ENCODE measurements at places on chromosomes 12 and 14.

- no peak for DNase-seq
Observed at GRCh38 chr12:18419311-18419710, 158.0 kb downstream of the PIK3C2G start.

DNA sequence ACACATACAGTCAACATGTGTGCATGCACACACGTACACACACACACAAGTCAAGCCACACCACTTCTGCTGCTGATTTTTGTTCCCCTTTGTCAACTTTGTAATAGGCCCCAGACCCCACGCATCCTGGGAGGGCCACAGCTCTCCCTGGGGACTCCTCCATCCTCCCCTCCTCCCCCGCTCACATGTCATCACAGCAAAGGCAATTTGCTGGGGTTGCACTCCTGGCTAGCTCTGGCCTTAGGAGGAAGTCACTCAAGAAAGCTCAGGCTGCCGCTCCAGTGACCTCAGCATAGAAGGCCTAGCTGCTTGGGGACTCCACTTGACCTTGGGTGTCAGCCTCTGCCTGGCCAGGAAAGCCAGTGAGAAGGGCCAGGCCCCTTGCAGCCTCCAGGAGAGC lies 27.2 kb downstream of the NGB start:
- DNase-seq: no peak

GRCh38 chr12:103881261-103881660 lies 40.2 kb upstream of the NT5DC3 start:
- DNase-seq: no peak

DNA sequence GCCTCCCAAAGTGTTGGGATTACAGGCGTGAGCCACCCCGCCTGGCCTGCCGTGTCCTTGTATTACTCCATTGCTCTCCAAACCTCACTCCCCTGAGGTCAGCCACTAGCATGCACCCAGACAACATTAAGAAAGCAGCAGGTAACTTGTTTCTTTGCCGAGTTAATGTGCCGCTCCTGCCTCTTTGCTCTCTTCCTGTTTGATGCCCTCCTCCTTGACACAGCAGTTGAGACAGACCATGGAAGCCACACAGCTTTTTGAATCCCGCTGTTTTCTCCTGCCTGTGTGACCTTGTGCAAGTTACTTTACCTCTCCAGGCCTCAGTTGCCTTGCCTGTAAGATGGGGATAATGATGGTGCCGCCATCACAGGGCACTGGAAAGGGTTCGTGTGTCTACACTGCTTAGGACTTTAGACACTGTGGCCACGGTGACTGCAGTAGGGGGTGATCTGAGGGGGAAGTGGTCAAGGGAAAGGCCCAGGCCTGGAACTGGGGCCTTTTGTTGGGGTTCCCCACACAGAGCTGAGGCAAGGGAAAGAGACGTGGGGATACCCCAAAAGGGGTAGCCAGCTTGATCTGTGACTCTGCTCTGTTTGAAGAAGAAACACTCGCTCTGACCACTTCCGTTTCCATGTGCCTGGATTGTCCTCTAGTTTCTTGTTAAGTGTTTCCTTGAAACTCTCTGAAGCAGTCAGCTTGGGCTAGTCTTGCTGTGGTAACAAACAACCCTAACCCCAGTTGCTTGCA lies 69.3 kb downstream of the RIN3 start:
- no peak for DNase-seq

DNA sequence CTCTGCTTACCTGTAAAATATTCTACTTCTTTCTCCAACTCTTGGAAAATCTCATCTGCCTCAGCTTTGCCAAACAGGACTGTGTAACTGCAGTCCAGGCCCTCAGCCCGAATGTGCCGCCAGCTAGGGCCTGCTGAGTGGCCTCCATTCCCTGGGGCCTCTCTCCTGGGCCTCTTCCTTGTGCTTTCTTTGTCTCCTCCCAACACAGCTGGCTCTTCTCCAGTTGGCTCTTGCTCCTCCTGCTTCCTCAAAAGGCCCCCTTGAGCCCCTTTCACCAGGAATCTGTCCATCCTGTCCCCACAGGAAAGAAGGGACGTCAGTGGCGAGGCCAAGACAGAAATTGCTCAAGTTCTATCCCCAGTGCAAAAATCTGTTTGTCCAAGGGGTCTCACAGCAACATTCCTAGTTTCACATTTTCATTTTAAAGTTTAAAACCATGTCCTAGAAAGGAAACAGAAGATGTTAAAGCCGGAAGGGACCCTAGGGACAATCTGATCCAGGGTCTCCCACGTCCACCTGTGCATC lies 713 bp downstream of the ALKBH2 start:
- DNase-seq: no peak

DNA sequence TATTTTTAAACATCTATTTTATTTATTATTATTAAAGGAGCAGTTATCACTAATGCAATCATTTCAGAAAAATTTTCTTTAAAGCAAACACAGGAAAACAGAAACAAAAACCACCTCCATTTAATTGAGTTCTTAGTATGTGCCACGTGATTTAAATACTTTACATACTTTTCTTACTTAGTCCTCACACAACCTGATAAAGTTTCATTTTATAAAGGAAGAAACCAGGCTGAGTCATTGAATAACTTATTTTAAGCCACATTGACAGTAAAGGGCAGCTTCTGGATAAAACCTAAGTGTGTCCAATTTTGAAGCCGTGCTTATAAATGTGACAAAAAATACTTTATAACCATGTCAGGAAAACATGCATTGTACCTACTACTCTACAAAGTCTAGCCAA lies 57.1 kb upstream of the PCED1B start:
- DNase-seq: peak; percentile 54

- DNase-seq: peak; percentile 46
Observed at GRCh38 chr14:52033101-52033642, 35.7 kb downstream of the NID2 start.

DNA sequence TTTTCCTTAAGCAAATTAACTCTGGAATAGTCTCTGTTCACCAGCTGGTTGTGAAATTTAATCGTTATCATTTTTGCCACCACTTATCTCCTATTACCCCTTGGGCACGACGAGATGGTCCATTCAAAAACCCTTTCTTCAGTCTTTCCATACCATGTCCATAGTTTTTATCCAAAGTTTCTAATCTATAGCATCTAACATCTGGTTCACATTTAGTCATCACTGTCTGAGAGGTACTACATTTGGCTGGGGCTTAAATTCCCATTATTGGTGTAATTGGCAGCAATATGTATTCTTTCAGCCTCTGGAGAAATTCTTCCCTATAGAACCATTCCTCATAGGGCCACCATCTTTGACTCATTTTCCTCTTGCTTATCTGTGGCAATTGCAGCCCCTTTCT lies 163.5 kb downstream of the CCER1 start:
- DNase-seq: no peak

GRCh38 chr12:56836800-56837663 lies 73.9 kb downstream of the HSD17B6 start:
- peak; percentile 43 for DNase-seq

DNA sequence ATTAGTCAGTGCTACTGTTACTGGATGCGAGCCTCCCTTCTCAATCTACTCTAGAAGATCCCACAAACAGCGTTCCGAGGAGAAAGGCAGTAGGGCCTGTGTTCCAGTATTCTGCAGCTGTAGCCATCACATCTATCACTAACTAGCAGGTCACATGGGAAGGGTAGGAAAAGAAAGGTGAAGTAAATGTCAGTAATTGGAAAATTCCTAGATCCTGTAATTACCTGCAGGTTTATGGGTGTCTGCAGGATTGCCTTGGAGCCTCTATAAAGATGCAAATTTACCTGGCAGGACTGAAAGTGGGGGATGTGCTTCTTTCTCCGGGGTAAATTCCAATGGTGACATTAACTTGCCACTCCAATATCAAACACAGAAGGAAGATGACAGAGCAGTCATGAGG lies 77.8 kb downstream of the FERMT2 start:
- no peak for DNase-seq

DNA sequence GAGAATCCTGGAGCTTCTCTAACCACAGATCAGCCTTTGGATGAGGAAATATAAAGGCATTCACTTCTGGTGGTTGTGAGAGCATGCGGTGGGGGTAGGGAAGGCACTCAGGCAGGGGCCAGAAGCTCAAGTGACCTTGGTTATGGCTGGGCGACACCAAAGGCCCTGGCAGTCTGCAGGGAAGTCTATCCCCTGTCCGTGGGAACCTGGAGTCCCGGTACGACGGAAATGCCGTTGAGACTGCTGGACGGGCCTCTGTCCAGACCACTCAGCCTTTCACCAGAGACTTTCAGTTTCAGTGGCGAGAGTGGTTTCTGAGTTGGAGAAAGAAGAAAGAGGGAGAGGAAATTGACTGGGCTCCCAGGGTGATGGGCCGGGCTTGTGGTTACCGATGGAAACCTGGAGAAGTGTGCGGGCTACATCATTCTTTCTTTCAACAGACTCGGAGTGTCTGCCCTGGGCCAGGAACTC lies 20.9 kb downstream of the ISCA2 start:
- DNase-seq: peak; percentile 81

GRCh38 chr14:68777644-68778043 lies 15.2 kb downstream of the ZFP36L1 start:
- DNase-seq: no peak

- peak; percentile 55 for DNase-seq
Observed at GRCh38 chr14:100221533-100222223, 17.3 kb upstream of the YY1 start.

DNA sequence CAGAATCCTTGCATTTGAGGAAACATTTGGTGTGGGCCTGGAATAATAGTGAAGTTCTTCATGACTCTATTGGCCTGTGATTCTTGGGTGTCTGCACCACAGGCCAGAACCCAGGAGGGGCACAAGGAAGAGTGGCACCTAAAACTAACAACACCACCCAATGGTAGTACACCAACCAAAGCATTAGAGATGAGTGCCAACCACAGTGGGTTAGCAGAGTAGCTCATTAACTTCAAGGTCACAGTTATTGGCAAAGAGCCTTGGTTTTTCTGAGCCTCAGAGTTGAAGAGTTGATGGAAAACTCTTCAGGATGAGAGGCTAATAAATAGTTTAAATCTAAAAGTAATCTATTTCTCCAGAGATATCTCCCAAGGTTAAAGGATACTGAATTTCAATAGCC lies 57.0 kb downstream of the HELB start:
- no peak for DNase-seq

DNA sequence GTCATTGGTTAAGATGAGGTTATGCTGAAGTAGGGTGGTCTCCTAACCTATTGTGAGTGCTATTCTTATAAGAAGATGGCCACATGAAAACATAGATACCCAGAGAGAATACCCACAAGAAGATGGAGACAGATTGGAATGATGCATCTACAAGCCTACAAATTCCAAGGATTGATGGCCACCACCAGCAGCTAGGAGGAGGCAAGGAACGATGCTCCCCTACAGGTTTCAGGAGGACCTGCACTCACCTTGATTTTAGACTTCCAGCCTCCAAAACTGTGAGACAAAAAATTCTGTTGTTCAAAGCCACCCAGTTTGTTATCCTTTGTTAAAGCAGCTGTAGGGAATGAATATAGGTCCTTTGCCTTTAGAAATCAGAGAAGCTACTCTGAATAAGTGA lies 227.4 kb downstream of the NEDD1 start:
- no peak for DNase-seq
